GM19239 (cell line): ENCODE measurements at places on chromosomes 7 and 10.

GRCh38 chr7:79512261-79512660, 58.8 kb upstream of the MAGI2 start:
- no peak for DNase-seq

GRCh38 chr10:24951201-24952142, 934 bp downstream of the PRTFDC1 start:
- DNase-seq = no peak

DNA sequence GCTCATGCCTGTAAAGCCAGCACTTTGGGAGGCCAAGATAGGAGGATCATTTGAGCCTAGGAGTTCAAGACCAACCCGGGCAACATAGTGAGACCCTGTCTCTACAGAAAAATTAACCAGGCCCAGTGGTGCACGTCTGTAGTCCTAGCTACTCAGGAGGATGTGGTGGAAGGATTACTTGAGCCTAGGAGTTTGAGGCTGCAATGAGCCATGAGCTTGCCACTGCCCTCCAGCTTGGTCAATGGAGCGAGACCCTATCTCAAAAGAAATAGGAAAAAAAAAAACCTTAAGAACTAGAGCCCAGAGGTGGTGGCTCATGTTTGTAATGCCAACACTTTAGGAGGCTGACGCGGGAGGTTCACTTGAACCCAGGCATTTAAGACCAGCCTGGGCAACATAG, 2.2 kb downstream of the STRA8 start:
- no peak for DNase-seq

GRCh38 chr7:93941945-93942344, 20.4 kb downstream of the GNG11 start:
- no peak for DNase-seq
